Large intestine (tissue), 12 donors: ENCODE measurements at places on chromosomes 1 and 21.

- DNase-seq, result no peak
Observed at GRCh38 chr1:16122916-16123315, 33.0 kb downstream of the EPHA2 start.

GRCh38 chr21:45414396-45415187 lies 9.6 kb downstream of the COL18A1 start:
- DNase-seq, result no peak

DNA sequence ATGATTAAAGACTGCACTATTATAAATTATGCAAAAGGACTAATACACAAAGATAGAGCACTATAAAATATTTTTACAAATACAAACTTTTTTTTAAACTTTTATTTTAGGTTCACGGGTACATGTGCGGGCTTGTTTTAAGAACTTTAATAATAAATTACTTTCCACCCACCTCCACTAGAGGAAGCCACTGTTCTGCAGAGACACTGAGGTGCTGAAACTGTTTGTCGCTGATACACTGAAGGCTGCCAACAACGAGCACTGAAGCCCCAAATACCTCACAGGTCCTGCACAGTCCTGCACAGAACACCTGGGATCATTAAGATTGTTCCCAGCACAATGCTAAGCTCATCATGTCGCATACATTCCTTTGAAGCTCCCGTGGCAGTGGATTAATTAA lies 19.9 kb downstream of the COA6 start:
- DNase-seq, result no peak

- DNase-seq, result peak; percentile 90
Observed at GRCh38 chr1:51331206-51332100, 1.1 kb upstream of the TTC39A start.

- peak; percentile 5 for DNase-seq
Observed at GRCh38 chr1:227273557-227273956, 44.7 kb downstream of the CDC42BPA start.

- DNase-seq, result no peak
Observed at GRCh38 chr1:100835866-100836842, 58.5 kb downstream of the EXTL2 start.

- no peak for DNase-seq
Observed at GRCh38 chr1:54709547-54710292, 5.9 kb upstream of the TTC4 start.

- no peak for DNase-seq
Observed at GRCh38 chr1:90943966-90944365, 77.9 kb downstream of the ZNF644 start.
